ENCODE measurements at places on chromosomes 16 and 17. TPM values are rescaled to one million over a fixed set of nuclear protein-coding genes. Genes with fewer than 3 reads are reported as not detected.

Gene RNF112
- total RNA-seq = not detected

DNA sequence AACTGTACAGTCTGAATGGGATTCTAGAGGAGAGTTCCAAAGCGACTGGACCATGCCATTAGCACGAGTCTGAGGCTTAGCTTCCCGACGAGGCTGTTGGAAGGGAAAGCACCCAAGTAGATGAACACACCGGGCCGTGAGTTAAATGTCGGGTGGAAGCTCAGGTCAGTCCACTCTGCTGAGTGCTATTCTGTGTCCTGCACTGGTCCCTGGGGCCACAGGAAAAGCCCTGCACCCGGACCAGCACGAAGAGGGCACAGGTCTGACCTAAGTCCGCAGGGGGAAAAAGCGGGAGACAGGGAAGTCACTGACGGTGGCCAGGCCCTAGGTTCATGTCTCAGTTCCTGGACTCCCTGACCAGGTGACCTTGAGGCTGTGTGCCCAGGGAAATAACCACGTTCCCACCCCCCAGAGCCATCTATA lies 44.1 kb upstream of the RBFOX3 start:
- DNase-seq = no peak

DNA sequence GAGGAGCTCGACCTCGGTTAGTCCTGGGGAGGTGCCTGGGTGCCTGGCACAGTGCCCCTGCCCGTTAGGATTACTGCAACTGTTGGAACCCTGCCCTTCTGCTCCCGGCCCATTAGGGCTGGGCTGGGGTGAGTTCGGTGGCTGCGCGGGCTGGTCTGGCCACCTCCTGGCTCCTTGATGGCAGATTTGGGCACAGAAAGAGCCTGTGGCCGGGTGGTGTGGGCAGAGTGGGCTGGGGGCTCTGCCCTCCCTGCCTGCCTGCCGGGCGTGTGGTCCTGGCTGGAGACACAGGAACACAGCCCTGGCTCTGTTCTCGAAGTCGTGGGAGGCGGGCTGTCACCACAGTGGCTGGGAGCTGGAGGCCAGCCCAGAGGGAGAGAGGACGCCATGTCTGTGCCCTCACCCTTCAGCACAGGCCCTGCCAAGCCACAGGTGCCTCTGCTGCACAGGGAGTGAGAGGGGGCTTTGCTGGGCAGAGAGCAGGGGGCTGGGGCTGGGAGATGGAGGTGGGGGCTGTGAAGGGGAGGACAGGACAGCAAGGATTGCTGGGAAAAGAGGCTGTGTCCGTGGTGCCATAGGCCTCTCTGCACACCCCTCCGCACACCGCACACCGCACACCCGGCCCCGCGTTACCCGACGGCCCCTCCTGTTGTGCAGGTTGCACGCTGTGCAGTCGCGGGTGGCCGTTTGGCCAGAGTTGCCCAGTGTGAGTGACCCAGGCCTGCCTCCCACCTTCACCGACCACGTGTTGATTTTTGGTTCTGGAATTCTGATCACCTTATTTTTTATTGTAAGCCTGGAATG lies 236.6 kb upstream of the GSE1 start:
- DNase-seq = no peak

Gene RGS11
- total RNA-seq = not detected

DNA sequence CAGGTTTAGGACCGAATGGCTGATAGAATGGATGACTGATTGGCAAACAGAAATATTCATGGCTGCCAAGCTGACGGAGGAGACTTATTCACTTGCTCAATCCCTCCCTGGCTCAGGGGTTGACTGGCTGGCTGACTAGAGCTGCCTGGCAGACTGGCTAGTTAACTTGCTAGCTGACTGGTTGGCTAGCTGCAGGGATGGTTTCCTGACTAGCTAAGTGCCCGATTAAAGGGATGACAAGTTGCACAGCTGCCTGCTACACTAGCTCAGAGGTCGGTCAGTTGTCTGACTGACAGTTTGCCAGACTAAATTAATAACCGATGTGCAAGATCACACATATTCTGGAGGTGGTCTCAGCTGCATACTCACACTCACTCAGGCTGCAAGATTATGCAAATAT lies 1208.4 kb upstream of the CDH8 start:
- no peak for DNase-seq

All from epithelial cell of proximal tubule (primary cell).